ENCODE measurements at places on chromosomes 2 and 18. TPM values are rescaled to one million over a fixed set of nuclear protein-coding genes. Genes with fewer than 3 reads are reported as not detected.

The ADAM23 gene
- 84.5 TPM for total RNA-seq

DNA sequence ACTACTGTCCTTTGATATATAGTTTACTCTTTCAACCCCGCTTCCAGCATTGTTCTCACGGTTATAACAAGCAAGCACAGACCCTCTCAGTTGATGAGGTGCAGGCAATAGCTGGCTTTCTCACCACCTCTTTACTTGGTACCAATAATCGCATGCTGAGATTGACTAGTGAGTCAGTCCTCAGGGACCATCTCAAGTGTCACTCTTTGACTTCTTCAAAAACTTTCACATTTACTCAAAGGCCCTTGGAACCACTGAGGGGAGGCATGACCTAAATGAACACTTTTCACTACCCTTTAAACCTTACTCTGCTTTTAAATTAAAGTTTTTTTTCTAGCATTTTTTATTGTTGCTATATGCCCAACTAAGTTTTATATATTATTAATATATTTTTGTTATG, 101.8 kb downstream of the DAW1 start:
- no peak for DNase-seq

- DNase-seq, result no peak
These were observed 3.2 kb downstream of the WBP1 start for GRCh38 chr2:74461187-74462053.

DNA sequence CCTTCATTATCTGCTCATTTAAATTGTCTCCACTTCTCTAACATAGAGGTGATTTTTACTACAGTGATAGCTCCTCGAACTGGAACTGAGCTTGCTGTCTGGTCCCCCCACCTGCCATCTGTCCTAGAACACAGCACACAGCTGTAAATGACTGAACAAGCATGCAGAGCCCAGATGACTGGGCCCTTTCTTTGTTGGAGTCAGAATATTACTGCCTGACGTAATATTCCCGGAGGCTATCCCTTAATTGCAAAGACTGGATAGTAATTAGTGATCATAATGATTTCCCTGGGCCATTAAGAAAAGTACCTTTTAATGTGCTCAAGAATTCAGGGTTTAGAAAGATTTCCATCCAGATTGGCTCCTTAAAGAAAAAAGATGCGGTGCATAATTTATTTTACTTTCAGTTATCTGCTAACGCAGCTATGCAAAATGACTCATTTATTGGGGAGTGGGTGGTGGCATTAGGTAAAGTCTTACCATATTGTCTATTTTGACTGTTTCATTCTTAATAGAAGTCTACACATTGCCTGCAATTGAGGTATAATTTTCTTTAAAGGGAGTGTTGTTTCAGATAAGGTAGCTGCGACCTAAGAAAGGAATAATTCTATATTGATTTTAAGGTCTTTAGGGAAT, 84.4 kb downstream of the MAP4K4 start:
- no peak for DNase-seq

DNA sequence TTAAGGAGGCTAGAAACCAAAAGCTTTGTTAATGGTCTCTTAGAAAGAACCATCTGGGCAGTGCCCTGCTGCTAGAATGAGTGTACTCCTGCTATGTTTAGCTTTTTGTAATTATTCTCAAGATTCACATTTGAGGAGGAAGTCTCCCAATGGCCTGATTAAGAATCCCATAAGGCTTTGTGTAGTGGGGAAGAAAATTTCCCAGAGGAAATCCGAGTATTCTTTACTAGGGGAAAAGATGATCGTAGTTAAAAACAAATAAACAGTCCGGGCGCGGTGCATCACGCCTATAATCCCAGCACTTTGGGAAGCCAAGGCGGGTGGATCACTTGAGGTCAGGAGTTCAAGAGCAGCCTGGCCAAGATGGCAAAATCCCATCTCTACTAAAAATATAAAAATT, 117.9 kb downstream of the PTRHD1 start:
- DNase-seq, result no peak

GRCh38 chr2:86679036-86679435, 41.1 kb upstream of the RMND5A start:
- DNase-seq, result no peak

- peak; percentile 9 for DNase-seq
These were observed 1.6 kb upstream of the ALKAL2 start for GRCh38 chr2:289362-290089.

DNA sequence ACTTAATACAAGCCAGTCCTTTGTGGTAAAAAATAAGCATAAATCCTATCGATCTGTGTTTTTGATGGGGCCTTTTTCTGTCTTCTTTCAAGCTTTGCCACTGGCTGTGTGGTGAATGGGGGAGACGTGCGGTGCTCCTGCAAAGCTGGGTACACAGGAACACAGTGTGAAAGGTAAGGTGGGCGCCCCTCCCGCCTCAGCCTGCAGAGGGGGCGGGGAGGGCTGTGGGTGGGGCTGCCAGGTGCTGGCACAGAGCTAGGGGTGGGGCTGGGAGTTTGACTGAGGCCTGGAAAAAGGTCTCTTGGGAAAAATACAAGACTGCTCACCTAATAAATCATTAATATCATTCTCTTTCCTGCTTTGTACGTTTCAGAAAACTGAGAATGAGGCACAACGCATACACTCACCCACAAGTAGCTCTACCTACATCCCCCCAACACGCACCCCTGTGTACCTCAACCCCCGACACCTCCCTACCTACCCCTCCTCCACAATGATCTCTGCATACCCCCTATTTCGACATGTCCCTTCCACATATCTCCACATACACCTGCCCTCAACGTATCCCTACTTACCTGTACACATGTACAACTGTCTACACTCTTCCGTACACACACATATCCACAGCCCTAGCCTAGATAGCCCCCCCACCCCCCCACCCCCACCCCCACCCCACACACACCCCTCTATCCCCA, 129.7 kb upstream of the TTC39C start:
- DNase-seq, result no peak

Data from heart left ventricle (tissue), 16 donors.